ENCODE measurements at places on chromosomes 11 and 22.

DNA sequence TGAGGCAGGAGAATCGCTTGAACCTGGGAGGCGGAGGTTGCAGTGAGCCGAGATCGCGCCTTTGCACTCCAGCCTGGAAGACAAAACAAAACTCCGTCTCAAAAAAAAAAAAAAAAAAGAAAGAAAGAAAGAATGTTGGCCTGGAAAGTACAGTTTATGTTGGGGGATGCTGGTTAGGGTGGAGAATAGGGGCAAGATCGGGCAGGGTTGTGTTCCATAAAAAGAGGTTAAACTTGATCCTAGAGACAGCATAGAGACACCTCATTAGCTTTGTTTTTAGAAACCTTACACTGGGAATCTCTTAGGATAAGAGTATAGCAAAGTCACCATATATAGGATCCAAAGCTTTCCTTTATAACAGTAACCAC lies 1.9 kb upstream of the FTH1 start:
- DNase-seq: no peak

- DNase-seq: peak; percentile 88
Observed at GRCh38 chr11:58394195-58394594, 12.5 kb downstream of the OR5B3 start.

DNA sequence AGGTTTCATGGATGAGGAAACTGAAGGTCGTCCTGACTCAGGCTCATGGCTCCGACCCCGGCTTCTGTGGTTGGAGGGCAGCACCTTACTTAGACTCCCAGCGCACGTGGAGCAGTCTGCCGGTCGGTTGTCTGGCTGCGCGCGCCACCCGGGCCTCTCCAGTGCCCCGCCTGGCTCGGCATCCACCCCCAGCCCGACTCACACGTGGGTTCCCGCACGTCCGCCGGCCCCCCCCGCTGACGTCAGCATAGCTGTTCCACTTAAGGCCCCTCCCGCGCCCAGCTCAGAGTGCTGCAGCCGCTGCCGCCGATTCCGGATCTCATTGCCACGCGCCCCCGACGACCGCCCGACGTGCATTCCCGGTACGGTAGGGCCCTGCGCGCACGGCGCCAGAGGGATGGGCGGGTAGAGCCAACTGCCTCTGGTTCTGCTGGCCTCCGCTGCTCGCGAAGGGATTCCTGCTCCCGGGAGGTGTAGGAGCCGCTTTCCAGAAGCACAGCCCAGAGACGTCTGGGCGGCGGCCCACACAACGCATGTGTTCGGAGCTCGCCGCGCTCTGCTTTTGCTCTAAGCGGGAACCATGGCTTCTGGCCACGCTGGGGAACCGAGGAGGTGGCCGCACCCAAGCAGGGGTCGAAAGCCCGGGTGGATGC lies at the start of gene LDHA:
LDHA (plus strand) TSS at position 289 of the 653 bp plus-strand sequence. CDS start 2,280 bp downstream, outside the sequence.
- peak; percentile 96 for DNase-seq

DNA sequence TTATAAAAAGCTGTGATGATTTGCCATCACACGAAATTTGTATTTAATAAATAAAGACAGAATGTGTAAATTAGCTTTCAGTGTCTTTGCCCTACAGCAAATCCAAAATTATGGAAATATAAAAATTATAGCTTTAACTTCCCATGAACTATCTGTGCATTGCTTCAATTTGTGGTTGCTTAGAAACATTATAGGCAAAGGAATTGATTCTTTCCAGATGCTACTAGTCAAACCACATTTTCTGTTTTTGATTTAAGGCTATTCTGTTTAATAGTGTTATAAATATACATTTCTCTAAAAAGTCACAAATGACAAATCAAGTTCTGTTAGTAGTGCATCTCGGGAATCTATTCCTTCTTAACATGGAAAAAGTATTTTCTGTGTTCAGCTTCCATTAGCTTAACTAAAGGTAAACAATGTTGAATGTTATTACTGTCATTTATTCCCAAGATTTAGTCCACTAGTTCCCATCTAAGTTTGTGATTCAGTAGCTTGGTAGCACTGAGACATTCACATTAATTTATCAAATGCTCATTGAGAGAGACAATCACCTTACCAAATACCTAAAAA lies 1086.3 kb upstream of the CCDC90B start:
- DNase-seq: no peak

DNA sequence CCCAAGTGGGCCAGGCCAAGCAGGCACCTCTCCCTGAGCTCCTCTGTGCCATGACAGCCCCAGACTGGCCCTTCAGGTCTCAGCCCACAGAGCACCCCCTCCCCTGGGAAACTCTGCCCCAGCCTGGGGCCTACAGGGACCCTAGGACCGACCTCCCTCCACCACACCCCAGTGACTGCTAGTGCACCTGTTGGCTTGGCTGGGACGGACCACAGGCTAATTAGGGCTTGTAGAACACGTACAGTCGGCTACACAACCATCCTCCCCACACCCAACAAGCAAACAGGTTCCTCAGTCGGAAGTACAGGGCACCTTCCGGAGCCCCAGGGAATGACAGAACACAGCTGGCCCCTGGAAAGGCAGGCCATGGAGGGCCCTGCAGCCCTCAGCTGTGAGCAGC lies 4.3 kb downstream of the SBF1 start:
- no peak for DNase-seq

GRCh38 chr11:13836666-13837065 lies 125.9 kb upstream of the SPON1 start:
- no peak for DNase-seq

GRCh38 chr11:17386331-17387084 lies 2.0 kb downstream of the KCNJ11 start:
- DNase-seq: peak; percentile 12

DNA sequence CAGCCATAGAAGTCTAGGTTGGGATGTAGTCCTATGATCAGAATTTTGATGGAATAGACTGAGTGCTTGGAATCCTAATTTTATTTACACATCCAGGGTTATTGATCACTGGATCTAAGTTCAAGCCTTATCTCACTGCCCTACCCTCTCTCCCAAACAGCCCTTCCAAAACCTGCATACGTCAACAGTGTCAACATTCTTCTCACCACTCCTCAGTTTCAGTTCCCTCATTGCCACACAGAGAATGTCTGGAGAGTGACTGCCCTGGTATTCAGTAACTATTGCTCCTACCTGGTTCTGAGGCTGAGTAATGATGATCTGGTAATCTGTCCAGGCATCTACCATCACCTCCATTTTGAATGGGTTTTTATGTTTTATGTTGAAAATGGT lies 60.0 kb downstream of the GLYATL1 start:
- no peak for DNase-seq

DNA sequence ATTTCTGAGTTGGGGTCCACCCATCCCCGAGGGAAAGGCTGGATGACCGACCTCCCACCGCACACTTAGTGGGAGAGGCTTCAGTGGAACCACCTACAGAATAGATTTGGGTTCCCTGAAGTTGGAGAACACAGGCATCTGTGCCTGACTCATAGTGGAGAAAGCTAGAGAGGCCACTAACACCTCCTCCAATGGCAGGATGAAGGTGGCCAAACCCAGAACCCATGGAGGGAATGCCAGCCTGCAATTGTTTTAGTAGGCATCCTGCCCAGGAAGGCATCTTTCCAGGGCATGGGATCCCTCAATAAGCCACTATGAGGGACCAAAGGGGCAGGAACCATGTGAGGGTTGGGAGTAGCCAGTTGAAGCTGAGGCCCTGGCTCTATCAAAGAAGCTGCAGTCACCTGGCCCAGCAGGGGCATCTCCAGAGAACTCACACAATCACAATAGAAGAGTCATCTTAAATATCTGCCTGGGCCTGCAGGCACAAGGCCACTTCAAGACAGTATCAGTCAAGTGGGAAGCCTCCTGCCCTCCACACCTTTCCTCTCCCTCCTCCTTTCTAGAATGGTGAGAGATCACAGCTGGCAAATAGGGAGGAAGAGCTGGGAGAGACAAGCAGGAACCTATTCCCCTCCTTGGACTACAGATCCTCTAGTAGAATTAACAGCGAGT lies 124.1 kb upstream of the CSNK2A3 start:
- DNase-seq: peak; percentile 10

DNA sequence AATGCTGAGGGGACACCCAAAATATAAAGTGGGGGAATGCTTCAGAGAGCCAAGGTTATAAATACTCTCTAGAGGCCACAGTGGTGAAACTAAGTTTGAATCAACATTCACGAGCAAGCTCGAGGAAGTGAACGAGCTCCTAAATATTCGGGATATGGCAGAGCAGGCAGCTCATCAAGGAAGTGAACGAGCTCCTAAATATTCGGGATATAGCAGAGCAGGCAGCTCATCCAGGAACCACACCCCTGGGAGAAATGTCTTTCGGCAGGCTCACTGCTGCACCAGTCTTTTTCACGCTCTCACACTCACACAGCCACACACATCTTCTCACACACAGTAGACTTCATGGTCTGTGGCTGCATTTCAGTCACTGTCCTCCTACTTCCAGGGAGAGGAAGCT lies 787.5 kb downstream of the OPCML start:
- peak; percentile 10 for DNase-seq

DNA sequence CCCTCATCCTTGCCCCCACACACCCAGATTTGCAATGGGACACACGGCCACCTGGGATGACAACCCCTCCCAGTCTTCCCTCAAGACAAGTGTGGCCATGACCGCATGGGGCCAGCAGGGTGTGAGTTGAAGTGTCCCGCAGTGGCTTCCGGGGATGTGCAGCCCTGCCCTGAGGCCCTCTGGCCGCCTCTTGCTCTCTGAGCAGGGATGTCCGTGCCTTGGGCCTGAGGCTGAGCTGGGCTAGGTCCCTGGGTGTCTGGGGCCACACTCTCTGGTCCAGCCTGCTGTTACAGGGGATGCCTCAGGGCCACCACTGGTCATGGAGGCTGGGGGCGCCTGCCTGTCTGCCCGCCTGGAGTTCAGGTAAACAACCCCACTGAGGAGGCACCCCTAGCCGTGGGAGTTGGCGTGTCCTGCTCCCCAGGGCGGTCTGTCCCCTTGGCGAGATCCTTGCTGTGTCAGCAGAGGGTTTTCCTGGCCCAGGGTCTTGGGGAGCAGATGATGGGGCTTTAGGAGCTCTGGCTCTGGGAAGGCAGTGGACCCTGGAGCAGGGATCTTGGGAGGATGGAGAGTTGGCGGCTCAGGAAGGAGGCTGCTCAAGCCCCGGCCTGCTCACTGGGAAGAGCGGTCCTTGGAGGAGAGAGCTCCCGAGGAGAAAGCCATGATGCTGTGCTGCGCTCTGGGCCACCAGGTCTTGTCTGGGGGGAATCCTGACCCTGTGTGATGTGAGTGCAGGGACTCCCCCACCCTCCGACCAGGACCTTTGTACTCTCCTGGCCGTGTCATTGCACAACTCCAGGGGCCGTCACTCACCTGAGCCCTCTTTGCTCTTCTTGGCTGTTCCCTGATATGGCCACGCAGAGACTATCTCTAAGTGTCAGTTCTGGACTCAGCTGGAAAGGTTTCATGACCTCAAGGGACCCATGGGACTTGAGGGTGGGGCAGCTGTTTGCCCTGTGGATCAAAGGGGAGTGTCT lies 67.9 kb downstream of the KCNQ1 start:
- DNase-seq: no peak

DNA sequence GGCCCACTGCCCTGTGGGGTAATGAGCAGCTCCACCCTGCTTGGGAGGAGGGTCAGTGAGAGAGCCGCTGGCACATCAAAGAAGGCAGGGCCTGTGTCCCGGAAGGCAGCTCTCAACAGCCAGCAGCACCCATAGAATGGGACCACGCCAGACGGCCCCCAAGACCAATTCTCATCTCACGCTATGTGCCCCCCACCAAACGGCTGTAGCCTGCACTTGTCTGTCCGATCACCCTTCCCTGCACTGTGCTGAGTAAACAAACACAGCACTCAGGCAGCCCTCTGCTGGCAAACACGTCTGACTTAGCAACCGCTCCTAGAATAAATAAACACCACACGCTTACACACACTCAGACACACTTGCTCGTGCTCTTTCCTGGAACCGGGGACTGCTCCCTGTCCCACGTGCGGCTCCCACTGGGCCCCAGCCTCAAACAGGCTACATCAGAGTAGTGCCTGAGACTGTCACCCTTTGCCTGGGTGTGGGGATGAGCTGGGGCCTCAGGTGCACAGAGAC lies 53.2 kb upstream of the CDON start:
- peak; percentile 49 for DNase-seq

DNA sequence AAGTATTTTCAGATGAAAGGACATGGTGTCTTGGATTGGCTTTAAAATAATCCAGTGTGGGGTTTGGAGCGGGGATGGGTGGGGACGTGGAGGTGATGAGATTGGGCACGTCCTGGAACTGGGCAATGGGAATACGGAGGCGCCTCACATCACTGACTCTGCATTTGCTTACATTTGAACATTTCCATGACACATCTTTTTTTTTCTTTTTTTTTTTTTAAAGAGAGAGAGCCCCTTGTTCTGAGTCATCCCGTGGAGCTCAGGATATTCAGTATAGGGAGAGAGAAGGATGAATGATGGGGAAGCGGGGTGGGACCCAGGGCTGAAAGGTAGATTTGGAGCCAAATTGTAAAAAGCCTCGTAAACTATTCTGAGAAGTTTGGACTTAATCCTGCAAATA lies 142.7 kb downstream of the FBXO7 start:
- DNase-seq: peak; percentile 60

DNA sequence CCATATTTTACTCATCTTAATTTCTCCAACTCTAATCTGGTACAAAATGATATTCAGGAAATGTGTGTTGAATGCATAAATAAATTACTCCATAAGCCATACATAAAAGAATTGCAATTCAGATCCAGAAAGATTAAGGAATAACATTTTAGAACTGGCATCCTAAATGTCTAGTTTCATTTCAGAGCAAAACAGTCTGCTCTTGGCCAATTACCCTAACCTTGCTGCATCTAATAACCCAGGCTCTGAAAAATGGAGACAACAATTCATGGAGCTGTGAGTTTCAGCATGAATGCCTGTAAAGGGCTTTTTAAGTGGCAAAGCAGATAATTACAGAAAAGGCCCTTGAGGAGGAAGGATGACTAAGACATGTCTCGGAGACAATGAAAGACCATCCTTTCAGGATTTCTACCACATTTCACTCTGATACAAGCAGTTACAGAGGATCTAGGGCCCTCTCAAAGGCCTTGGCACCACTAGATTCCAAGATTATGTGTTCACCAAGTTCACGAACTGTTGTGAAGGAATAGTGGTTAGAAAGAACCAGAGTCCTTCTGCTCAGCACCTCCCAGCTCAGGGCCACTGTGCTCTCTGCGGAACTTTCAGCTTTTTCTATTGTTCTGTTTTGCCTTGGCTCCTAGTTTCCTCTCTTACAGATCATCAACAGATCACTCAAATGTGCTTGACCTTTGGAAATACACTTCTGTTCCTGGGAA lies 157.6 kb upstream of the BLID start:
- peak; percentile 19 for DNase-seq
